Activated CD4-positive, alpha-beta memory T cell treated with anti-CD3 and anti-CD28 coated beads, Interleukin-2, amount 10 ng/mL, durations not matched to agents 7 days and 5 days (primary cell): ENCODE measurements at places on chromosomes 3 and 15. TPM values are rescaled to one million over a fixed set of nuclear protein-coding genes. Genes with fewer than 3 reads are reported as not detected.

DNA sequence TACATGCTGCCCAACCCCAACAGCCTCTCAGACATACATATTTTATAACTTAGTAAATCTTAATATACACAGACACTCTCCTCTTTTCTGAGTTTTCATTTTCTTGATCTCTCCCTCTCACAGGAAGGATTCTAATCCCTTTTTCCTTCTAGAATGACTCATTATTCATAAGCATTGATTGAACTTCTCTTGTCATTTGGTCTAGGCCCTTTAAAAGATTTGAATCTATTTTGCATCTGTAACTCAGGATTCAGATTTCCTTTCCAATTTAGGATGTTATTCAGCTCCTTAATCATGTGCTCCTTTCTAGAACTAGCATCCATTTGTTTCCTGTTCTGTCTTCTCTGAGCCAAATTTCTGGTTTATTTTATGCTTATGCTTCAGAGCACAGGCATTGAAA lies 624.5 kb upstream of the SGO1 start:
- no peak for DNase-seq

GRCh38 chr3:78481050-78481449 lies 1286.7 kb downstream of the ROBO1 start:
- no peak for DNase-seq

DNA sequence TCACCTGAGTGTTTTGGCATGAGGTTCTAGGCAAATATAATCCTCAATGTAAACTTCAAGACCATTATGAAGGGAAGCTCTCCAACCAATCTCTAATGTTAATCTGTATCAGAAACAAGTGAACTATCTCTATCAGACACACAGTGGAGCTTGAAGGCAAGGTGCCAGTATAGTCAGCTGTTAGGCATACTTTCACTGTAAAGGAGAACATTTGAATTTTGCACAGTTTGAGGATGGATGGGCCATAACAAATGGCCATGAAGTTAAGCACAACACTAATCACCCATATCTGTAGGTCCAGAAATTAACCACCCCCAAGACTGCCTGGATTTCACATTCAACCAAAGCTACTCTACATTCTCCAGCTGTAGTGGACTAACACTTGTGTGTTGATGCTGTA lies 69.1 kb upstream of the LMOD3 start:
- no peak for DNase-seq

GRCh38 chr15:66452971-66453580 lies 44.5 kb downstream of the SNAPC5 start:
- DNase-seq, result no peak

GRCh38 chr3:15502616-15503015 lies 18.9 kb downstream of the COLQ start:
- no peak for DNase-seq

GRCh38 chr3:127803619-127804018 lies 18.7 kb downstream of the MGLL start:
- no peak for DNase-seq

- peak; percentile 44 for DNase-seq
Observed at GRCh38 chr3:142445816-142446254, 2.0 kb downstream of the XRN1 start.

GRCh38 chr3:59444294-59444671 lies 394.5 kb upstream of the CFAP20DC start:
- peak; percentile 32 for DNase-seq

- peak; percentile 30 for DNase-seq
Observed at GRCh38 chr3:16516695-16517481, 3.4 kb upstream of the RFTN1 start.

DNA sequence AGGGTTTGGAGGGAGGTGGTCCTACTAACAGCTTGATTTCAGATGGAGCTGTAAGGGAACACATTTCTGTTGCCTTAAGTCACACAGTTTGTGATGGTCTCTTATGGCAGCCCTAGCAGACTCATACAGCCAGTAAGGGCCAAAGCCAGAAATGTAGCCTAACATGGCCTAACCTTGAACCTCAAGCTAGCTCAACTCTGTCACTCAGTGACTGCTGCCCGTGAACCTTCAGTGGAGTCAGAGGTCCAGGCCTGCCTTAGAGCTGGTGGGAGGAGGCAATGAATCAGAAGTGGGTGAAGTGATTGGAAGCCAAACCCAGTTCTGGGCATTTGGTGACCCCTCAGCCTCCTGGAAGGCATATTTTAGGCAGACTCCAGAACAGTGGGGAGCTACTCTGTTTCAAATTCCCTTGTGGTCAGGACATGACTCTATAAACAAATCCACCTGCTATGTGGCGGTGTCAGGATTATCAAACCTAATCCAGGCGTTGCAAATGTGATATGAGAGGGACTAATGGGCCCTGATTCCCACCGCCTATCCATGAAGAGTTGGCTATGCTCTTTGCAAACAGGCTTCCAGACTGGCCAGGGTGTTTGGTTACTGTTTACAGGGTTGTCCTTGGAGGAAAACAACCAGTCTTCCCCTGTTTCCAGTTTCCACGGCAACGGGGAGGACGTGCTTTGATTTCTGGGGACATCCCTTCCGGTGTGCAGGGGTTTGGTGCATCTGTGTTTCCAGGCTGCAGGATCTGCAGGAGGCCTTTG lies 105.9 kb upstream of the AGBL1 start:
- no peak for DNase-seq

DNA sequence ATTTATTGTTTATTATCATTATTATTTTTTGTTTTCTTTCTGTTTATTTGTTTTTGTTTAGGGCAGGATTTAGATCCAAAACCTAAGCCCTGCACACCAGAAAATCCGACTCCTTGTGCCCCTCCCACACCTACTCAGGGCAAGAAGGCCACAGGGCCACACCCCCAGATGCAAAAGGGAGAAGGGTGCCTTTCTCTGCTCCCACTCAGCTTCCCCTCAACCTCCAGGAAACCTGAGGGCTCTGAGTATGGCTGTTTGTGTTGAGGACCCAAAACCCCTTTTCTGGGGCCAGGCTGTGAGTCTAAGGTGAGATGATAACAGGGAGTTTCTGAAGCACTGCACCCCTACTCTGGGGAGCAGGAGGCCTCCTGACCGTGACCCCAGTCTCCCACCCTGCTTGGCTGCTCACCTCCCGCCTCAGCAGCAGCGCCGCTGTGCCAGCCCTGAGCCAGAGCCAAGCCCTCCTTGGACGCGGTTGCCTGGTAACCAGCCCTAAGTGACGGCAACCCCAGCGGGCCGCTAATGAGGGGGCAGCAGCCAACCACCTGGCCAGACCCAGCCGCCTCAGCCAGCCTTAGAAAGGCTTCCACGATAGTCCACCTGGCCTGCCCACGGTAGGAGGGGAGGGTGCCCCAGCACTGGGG lies 6.4 kb upstream of the C15orf39 start:
- no peak for DNase-seq

DNA sequence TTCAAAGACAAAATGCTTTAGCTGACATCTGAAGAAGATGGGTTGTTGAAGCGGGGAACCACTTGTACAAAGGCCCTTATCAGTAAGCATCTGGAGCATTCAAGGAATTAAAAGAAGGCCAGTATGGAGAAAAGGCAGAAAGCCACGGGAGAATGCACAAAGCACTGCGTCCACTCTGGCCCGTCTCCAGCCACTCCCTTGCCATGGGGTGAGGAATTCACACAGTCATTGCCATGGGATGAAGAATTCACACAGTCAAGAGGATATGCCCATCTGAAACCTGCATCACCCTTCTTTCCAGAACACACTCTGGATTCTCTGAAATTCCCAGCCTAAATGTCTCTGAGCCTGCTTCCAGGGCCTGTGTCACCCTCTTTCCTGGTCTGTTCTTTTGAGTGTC lies 26.7 kb upstream of the STAG1 start:
- no peak for DNase-seq

DNA sequence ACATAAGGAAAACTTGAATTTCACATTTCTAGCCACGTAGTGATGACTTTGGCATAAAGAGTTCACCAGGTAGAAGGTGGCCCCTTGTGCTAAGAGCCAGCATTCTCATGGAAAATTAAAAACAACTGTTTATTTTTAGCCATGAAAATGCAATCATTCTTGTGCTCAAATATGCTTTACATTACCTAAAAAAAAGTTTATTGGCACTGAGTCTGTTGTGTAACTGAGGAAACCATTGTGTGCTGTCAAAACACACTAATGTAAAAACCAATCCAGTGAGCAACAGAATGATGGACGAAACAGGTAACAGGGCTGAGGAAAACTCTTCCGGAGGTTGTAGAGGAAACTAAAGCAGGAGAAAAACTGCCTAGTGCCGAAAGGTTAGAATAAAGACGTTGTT lies 287.0 kb upstream of the TMC3 start:
- no peak for DNase-seq

- DNase-seq, result peak; percentile 22
Observed at GRCh38 chr15:52379395-52380106, 83.9 kb upstream of the MYO5C start.

DNA sequence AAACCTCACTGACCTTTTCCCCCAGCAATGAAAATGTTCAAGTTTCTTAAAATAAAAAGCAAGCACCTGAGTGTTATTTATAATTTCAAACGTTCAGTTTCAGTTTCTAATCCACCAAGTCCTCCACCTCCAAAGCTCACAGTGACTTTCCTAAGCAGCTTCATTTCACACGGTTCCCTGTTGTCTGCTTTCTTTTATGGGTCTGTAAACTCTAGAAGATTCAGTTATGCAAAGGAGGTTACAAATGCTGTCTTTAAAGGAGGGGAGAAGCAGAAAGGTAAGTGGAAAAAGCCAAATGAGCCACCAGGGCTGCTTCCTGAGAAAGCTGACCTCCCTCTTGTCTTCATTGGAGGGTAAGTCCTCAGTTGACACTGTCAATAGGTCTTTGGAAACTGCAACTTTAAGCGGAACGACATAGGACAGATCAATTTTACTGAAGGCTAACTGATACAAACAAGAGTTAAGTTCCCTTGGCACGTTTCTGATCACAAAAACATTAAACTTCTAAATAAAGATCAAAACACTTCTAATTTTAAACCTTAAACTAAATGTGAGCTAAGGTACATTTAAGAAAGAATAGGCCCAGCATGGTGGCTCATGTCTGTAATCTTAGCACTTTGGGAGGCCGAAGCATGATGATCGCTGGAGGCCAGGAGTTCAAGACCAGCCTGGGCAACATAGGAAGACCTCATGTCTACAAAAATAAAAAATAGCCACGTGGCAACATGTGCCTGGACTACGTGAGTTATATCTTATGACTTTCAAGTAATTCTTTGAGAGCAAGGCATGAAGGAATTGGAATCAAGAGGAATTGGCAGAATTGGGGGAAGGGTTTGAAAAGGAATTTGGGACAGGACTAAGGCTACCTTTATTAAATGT lies 151.9 kb upstream of the UBE2E1 start:
- no peak for DNase-seq

- no peak for DNase-seq
Observed at GRCh38 chr3:34258271-34258998, 460.0 kb downstream of the PDCD6IP start.

- no peak for DNase-seq
Observed at GRCh38 chr3:41751597-41751996, 210.3 kb downstream of the ULK4 start.

DNA sequence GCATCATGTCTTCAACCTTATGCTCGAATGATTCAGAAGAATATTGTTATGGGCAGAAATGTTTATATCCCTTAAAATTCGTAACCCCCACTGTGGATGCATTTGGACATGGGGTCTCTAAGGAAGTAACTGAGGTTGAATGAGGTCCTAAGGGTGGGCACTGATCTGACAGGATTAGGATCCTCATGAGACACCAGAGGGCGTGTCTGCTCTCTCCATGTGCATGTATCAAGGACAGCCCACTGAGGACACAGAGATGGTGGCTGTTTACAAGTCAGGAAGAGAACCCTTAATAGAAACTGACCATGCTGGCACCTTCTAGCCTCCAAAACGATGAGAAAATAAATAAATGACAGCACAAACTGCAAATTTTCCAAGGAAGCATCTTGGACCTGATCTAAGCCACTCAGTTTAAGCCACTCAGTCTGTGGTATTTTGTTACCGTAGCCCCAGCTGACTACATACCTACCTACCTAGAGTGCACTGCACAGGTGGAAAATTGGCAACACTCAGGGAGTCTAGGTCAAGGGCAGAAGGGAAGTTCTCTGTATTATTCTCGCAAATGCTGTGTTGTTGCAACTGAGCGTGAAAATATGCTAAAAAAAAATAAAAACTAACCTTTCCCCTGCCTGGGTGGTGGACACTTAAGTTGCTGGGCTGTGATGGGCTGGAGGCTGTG lies 126.6 kb downstream of the TJP1 start:
- DNase-seq, result no peak

- peak; percentile 38 for DNase-seq
Observed at GRCh38 chr15:90002428-90002844, 1.3 kb downstream of the ZNF710 start.

- peak; percentile 78 for DNase-seq
Observed at GRCh38 chr3:27721717-27722564, at the start of gene EOMES. TSS of gene EOMES (minus strand) at chr3:27722323. CDS start at chr3:27722294, 29 bp downstream.

GRCh38 chr3:31403197-31403596 lies 129.5 kb upstream of the STT3B start:
- DNase-seq, result no peak

GRCh38 chr3:46724424-46724823 lies 6.8 kb upstream of the PRSS50 start:
- DNase-seq, result no peak

DNA sequence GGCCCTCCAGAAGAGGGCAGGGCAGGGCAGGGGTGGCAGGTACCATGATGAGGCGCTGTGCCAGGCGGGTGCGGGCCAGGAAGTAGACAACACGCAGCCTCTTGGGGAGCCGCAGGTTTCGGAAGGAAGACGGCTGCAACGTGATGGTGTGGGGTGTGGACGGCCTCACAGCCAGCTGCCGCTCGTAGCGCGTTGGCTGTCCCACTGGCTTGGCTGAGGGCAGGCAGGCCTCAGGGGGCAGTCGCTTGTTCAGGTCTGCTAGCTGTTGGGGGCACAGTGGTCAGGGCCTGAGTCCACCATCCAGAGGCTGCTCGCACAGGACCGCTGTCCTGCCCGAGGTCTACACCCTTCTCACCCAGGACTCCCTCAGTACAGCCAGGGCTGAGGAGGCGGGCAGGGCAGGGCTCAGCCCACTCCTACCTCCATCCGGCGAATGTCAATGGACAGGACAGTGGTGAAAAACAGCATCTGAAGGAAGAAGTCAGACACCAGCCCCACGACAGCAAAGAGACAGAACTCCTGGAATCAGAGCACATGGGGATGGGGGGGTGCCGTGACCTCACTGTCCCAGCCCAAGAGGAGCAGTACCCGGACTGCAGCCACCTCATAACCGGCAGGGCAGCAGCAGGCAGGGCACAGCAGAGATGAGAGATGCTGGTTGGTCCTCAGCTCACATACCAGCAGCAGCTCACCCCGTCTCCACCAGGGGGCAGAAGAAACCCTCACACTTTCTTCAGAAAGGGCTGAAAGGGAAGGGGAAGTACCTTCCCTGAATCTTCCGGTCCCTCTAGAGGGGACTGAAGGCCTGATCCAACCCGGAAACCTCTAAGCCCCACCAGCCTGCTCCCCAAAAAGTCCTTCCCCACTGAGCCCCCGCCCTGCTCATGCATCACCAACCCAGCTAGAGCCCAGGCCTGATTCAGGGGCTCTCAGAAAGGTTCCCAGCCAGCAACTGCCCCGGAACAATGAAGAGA lies 40.0 kb downstream of the PTPN23 start:
- peak; percentile 92 for DNase-seq

The UNC45A gene
- 71.3 TPM for total RNA-seq

The COL8A1 gene
- total RNA-seq, result 0.10 TPM

The OSBPL10 gene
- 1.7 TPM for total RNA-seq

The GOLGA8H gene
- total RNA-seq, result not detected

The PP2D1 gene
- total RNA-seq, result not detected

The VIPR1 gene
- 9.6 TPM for total RNA-seq

The PLA1A gene
- not detected for total RNA-seq

The ASB14 gene
- not detected for total RNA-seq

The MOBP gene
- not detected for total RNA-seq

The ACAN gene
- not detected for total RNA-seq

The C3orf70 gene
- 0.03 TPM for total RNA-seq

The ZNF385D gene
- not detected for total RNA-seq
